ENCODE measurements at places on chromosomes 1 and 21.
A peak's percentile ranks its signal among the peaks of the same experiment; 100 is the strongest.

DNA sequence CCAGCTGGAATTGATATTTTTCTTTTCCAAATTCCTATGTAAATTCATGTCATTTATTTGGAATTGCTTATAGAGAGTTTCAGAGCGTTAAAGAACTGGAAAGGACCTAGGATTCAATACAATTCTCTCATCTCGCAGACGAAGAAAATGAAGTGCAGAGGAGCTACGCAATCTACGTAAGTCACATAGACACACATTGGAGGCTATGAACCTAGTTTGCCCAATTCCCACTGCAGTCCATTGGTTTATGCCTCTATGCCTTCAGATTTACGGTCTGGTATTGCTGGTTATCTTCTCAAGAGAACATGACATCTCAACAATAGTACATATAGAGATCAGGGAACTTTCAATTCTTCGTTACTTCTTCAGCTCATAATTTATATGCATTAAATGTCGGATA lies 971 bp upstream of the RNF2 start:
- no peak for DNase-seq

- no peak for DNase-seq
Observed at GRCh38 chr1:97243973-97244560, 522.5 kb downstream of the PTBP2 start.

DNA sequence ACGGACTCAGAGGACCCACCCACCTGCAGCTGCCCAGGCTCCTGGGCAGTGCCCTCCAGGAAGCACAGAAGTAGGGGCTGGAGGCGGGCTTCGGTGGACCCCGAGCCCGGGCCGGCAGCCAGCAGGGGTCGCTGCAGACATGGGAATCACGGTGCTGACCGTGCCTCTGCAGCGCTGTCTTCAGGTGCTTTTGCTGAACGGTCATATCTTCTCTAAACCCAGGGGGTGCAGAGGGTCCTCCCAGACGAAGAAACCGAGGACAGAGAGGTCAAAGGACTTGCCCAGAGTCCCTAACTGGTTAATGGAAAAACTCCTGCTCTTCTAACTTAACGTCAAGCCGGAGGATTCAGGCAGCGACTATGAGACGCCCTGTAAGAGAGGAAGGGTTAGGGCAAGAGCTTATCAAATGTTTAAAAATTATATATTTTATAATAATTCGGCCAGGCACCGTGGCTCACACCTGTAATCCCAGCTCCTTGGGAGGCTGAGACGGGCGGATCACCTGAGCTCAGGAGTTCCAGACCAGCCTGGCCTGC lies 21.5 kb upstream of the LEFTY2 start:
- DNase-seq: peak; percentile 22

DNA sequence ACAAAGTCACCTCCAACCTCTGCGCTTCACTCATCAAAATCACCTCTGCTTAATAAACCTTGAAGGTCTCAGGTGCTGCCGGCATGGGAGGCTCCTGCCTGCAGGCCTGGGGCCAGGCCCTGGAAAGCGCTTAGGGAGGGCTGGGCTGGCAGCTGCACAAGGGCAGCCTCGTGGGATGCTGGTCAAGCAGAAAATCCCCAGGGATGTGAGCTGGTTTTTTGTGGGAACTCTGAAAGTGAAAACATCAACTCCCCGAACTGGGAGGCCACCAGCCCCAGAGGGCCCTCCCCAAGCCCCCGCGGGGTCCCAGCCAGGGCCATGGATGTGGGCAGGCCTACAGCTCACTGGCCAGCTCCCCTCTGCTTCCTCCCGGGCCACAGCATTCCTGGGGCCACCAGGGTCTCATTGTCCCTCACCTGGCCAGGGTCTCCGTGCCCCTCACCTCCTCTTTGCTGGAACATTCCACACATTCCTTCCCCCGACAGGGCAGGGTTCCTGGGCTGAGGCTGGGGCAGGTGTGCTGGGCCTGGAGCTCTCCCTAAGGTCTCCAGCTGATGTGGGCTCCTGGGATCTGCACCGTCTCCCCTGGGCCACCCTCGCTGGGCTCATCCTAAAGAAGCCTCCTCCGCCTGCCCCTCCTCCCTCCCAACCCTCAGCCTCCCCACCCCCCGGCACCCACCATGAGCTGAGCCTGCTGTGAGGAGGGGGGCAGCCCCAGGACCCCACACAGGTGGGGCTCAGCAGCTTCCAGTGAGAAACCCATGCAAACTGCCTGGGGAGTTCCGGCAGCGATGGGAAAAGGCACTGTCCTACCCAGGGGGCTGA lies 36.0 kb upstream of the POFUT2 start:
- DNase-seq: no peak

DNA sequence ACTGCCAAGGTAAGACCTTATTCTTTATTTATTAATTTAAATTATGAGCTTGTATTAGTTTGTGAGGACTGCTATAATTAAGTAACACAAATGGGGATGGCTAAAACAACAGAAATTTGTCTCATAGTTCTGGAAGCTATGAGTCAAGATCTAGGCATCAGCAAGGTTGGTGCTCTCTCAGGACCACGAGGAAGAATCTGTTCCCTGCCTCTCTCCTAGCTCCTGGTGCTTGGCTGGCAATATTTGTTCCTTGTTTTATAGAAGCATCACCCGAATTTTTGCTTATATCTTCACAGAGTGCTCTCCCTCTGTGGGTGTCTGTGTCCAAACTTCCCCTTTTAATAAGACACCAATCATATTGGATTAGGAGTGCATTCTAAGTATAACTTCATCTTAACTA lies 41.4 kb upstream of the CCDC190 start:
- DNase-seq: no peak

DNA sequence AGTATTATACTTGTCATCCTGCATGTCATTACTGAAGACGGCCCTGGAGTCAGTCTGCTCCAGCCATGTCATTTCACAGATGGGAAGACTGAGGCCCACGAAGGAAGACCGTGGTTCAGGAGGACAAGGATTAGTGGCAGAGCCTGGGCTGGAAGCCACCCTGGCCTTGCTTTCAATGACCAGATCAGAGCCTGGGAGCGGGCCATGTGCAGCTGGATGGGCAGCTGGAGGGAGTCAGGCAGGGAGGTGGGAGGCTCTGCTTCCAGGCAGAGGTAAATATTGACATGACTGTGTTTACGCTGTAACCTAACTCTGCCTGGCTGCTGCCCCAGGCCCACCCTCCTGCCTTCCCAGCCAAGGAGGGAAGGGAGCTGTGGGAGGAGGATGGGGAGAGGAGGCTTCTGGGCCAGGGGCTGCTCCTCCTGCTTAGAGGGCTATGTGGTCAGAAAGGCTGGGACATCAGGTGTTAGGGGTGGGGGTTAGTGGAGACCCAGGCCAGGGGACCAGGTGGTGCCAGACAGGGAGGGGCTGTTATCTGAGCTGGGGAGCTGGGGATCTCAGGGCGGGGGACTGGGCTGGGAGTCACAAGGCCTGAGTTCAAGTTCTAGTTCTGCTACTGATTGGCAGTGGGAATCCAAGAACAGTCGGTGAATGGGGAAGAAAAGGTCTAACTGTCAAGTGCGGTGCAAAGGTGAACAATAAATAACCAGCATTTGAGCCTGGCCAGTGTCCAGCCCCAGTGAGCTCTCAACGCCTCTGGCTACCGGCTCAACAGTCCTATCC lies 48.5 kb upstream of the ECE1 start:
- DNase-seq: peak; percentile 63

DNA sequence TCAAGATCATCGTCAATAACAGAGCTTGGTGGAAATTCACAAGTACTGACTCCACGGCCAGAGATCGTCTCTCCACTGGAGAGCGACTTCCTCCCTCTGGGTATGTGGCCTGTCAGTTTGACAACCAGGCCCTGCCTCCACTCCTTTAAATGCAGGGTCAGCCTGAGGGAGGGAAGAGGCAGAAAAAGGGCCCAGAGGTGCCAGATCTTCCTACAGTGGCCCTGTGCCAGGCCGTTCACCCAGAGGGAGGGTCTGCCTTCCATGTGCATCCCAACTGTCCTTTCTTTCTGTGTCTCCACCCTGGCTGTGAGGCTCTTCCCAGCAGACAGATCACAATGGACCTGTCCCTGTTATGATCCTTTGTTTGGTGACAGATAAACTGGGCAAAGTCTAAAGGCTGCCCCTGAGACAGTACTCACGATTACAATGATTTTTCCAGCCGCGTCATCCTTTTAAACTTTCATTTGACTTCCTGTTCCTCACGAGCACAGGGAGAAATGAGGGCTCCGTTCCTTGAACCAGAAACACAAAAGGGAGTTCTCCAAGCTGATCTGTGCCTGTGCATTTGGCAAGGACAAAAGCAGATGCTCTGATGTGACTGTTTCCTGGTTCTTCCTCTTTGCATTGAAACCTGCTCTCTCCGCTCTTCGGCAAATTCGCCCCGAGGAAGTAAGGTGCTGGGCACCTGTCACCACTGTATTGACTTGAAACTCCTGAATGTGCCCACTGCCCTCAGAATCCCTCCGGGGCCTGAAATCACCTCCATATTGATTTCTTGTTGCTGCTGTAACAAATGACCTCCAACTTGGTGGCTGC lies 126.7 kb downstream of the PGBD5 start:
- peak; percentile 75 for DNase-seq

- no peak for DNase-seq
Observed at GRCh38 chr21:38389354-38389676, 109.0 kb downstream of the ERG start.

- no peak for DNase-seq
Observed at GRCh38 chr1:12026586-12026985, 7.3 kb downstream of the MIIP start.

- DNase-seq: no peak
Observed at GRCh38 chr1:225660544-225660946, 7.6 kb upstream of the ENAH start.

DNA sequence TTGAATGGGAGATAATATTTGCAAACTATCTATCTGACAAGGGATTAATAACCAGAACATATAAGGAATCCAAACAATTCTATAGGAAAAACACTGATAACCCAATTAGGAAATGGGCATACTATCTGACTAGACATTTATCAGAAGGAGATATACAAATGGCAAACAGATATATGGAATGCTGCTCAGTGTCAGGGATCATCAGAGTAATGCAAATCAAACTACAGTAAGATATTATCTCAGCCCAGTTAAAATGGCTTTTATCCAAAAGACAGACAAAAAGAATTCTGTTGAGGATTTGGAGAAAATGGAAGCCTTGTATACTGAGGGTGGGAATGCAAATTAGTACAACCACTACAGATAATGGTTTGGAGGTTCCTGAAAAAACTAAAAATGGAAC lies 758.0 kb upstream of the B3GALT2 start:
- no peak for DNase-seq

- no peak for DNase-seq
Observed at GRCh38 chr1:114587203-114587991, 6.0 kb upstream of the BCAS2 start.

DNA sequence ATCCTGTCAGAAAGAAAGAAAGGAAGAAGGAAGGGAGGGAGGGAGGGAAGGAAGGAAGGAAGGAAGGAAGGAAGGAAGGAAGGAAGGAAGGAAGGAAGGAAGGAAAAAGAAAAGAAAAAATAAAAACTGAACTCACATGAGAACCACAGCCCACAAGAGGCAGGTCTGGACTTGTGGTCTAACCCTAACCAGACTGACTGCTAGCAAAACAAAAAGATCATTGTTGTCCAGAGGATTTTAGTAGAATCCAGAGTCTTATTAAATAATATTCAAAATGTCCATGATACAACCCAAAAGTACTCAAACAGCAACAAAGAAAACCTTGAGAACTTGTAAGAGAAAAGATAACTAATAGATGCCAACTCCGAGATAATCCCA lies 4.7 kb upstream of the ITGB2 start:
- DNase-seq: no peak

DNA sequence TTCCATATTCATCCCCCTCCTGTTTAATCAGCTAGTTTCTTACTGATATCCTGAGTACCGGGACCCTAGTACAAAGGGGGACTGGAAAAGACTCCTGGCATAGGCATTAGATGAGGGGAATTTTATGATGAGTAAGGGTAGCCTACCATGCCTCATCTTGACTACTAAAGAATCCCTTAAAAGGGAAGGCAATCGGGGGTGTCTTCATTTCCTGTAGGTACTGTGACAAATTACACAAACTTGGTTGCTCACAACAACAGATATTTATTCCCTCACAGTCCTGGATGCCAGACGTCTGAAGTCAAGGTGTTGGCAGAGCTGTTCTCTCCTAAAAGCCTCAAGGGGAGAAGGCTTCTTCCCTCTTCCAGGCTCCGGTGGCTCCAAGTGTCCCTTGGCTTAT lies 28.9 kb upstream of the RUNX1 start:
- no peak for DNase-seq

DNA sequence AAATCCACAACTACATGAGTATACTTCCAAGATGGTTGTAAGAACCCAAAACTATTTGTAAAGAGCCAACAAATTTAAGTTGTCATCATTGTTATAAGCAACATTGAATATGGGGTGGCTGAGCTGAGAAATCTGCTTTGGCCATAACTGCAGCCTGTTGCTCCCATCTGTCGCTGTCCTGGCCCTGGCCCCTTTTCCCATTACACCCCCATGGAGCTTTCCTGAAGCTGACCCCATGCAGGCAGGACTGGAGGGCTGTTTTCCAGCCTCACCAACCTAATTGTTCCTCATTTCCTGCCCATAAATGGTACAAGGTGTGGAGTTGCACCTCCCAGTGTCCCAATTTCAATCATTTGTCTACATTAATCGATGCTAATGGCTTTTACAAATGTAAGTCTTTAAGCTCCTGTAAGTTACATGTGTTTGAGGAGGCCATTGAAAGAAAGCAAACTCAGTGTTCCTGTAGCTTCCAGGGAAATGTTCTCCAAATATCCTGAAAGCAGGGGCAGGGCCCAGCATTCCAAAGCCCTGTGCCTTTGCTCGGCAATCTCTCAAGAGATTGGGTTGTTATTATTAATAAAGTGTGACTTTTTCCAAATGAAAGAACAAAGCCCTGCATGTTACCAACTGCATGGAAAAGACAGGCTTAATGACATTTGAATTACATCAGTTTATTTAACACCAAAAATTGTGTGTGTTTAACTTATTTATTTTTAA lies 545.9 kb downstream of the PLPP3 start:
- DNase-seq: no peak

- DNase-seq: no peak
Observed at GRCh38 chr1:53729456-53730223, 9.3 kb downstream of the GLIS1 start.

DNA sequence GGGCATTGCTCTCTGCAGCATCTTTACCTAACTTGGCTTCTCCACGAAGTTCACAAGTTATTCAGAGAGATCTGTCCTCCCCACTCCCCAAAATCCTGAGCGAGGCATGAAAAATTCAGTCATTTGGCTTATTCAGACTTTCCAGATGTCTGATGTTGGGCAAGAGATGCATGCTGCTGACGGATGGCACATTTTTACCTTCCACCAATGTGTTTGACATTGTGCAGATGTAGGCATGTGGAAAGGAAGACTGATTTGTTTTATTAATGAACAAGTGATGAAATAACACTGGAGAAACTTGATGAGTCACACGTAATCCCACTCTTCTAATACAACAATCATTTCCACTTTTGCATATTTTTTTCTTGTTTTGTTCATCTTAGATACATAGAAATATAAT lies 86.7 kb downstream of the C1orf94 start:
- no peak for DNase-seq

GRCh38 chr1:55259911-55260609 lies 44.9 kb upstream of the USP24 start:
- DNase-seq: no peak

GRCh38 chr1:15020943-15021745 lies 132.4 kb upstream of the TMEM51 start:
- no peak for DNase-seq

Measured in mucosa of gallbladder (tissue), 1 donor.